EH (cell line): ENCODE measurements at places on chromosomes 7 and 10.
A peak's percentile ranks its signal among the peaks of the same experiment; 100 is the strongest.

- peak; percentile 23 for DNase-seq
These were observed 5.7 kb upstream of the OR2F2 start for GRCh38 chr7:143929224-143929920.

GRCh38 chr7:97011536-97012364 lies 6.4 kb downstream of the DLX6 start:
- no peak for DNase-seq

DNA sequence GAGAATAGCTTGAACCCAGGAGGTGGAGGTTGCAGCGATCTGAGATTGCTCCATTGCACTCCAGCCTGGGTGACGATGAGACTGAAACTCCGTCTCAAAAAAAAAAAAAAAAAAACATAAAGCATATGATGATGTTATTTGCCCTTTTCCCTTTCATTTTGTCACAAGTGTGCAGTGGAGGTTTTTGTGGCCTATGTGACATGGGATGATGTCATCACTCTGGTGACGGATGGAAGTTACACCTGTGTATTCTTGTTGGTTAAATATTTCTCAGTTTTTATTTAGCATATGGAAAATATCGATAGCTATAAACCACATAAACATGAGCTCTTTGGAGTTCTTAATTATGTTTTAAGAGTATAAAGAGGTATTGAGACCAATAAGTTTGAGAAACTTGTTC lies 71.8 kb upstream of the EMX2 start:
- no peak for DNase-seq

GRCh38 chr7:158536871-158537515 lies 50.6 kb downstream of the PTPRN2 start:
- DNase-seq = no peak

- DNase-seq = no peak
These were observed 228.9 kb upstream of the ETV1 start for GRCh38 chr7:14218338-14218737.

DNA sequence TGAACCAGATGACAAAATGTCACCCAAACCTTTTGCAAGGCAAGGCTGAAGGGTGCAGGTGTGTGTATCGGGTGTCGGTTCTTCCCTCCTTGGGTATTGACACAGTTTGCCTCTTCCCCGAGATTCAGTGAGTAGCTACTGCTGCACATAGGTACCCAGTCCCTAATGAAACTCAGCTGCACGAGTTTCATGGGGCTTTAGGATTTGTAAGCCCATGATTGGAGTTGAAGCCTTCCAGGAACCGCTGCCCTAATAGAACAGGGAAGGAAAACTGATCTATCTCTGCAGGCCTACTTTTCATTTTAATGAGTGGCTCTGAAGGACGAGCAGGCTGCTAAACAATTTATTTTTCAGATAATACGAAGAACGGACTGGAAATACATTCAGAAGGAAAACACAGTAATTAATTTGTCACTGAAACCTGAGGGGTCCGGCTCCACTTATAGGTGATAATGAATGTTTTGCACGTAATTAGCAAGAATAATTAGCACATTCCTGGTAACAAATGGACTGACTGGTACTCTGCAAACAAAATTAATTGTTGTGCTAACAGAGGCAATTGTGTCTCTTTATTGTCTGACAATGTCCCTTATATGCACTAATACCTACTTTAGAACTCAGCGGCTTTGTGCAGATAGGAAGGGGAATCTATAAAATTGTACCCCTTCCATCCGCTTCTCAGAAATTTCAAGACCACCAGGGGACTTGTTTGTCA lies 49.6 kb upstream of the FZD8 start:
- no peak for DNase-seq
